ENCODE measurements at places on chromosomes 5 and 9.

- DNase-seq: no peak
Measured at GRCh38 chr5:54653956-54654614, 136.5 kb downstream of the SNX18 start.

GRCh38 chr5:179793468-179794139, at the start of gene LTC4S:
Gene LTC4S, plus strand, starts transcription at chr5:179793986. Its CDS starts 95 bp downstream, at chr5:179794081.
- no peak for DNase-seq

- DNase-seq: no peak
Measured at GRCh38 chr5:1785984-1786383, 13.7 kb downstream of the MRPL36 start.

DNA sequence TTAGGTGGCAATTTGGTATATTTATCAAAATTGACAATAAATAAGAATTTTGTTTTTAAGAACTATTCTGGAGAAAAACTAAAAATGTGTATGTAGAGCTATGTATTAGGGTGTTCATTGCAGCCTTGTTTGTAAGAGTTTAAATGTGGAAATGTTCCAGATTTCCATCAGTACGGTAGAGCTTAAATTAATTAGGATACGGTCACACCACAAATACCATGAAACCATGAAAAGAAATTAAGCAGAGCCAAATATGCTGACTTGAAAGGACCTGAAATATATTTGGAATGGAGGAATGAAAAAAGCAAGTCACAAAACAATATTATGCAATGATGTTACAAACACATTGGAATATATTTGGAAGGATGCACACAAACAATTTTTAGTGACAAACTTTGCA, 64.6 kb downstream of the ACTBL2 start:
- no peak for DNase-seq

- DNase-seq: no peak
Measured at GRCh38 chr9:92001244-92001643, 51.2 kb upstream of the ROR2 start.
